Daoy (cell line): ENCODE measurements at places on chromosomes 2 and 18. TPM values are rescaled to one million over a fixed set of nuclear protein-coding genes. Genes with fewer than 3 reads are reported as not detected.

- DNase-seq: peak; percentile 92
Measured at GRCh38 chr2:236871500-236872001, 214.1 kb upstream of the COPS8 start.

GRCh38 chr2:215884451-215885087 is 128.8 kb downstream of the MREG start:
- no peak for DNase-seq

DNA sequence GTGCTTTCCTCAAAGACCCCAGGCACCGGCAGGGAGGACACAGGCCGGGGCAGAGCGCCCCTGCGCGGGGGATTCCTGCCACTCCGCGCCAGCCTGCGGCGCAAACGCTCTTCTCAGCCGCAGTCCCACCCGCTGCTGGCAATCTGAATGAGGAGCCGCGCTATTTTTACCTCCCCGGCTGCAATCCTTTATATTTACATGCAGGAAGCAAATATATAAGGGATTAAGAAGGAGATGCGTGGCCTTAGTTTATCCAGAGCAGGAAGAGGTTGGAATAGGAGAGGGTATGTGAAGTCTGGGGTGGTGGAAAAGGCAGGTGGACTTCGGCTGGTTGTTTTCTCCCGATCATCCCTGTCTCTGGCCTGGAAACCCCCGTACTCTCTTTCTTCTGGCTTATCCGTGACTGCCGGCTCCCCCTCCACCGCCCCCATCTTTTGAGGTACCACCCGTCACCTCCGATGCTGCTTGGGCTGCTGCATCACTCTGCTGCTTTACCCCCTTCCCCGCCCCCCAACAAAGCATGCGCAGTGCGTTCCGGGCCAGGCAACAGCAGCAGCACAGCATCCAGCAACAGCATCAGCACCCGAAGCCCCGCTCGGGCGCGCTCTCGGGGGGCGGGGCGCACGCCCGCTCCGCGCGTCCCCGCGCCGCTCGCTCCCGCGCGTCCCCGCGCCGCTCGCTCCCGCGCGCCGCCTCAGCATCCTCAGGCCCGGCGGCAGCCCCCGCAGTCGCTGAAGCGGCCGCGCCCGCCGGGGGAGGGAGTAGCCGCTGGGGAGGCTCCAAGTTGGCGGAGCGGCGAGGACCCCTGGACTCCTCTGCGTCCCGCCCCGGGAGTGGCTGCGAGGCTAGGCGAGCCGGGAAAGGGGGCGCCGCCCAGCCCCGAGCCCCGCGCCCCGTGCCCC is at the start of gene ADAM23:
ADAM23 (plus strand) TSS at position 700 of the 902 bp plus-strand sequence. CDS start 335 bp downstream, outside the sequence.
- DNase-seq: peak; percentile 76

GRCh38 chr2:173092844-173093402 is 17.3 kb downstream of the MAP3K20 start:
- no peak for DNase-seq

GRCh38 chr2:69173706-69174105 is 160.7 kb downstream of the ANTXR1 start:
- no peak for DNase-seq

- DNase-seq: no peak
Measured at GRCh38 chr2:142536492-142536891, 341.0 kb upstream of the KYNU start.

The ALPG gene
- not detected in 2 replicates for total RNA-seq

DNA sequence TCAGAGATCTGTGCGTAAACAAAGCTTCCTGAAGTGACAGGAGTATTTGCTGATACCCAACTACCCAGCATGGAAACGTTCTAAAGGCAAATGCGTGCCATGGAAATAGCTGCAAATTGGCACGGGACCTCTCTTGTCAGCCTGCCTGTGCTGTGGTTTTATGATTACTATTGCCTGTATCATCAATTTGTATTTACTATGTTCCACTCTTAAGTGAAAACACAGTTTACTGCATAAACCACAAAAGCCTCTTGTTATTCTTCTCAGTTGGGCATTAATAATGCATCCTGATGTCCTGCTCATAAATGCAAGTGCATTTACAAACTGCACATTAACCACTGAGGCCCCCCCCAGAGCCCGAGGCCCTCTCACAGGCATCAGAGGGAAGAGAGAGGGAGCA is 196.6 kb upstream of the SLC35G4 start:
- DNase-seq: no peak

The NEU2 gene
- total RNA-seq: not detected in 2 replicates

- peak; percentile 20 for DNase-seq
Measured at GRCh38 chr2:86417961-86418360, 23.2 kb upstream of the KDM3A start.

The COBLL1 gene
- 4.6 and 6.7 TPM in 2 replicates for total RNA-seq

- DNase-seq: no peak
Measured at GRCh38 chr2:242034138-242034537, 164.6 kb downstream of the RTP5 start.

The RAB6C gene
- total RNA-seq: not detected in 2 replicates

The PDE1A gene
- not detected in 2 replicates for total RNA-seq

The GRHL1 gene
- 2.2 TPM in 2 replicates for total RNA-seq

DNA sequence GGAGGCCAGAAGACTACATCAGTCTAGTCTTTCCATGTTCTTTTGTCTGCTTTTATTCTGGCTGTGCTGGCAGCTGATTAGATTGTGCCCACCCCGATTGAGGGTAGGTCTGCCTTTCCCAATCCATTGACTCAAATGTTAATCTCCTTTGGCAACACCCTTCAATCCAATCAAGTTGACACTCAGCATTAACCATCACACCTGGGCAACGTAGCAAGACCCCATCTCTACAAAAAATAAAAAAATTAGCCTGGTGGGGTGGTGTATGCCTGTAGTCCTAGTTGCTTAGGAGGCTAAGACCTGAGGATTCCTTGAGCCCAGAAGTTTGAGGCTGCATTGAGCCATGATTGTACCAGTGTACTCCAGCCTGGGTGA is 33.5 kb downstream of the EML4 start:
- DNase-seq: no peak

The POTEJ gene
- 0.06 and 0.18 TPM in 2 replicates for total RNA-seq

DNA sequence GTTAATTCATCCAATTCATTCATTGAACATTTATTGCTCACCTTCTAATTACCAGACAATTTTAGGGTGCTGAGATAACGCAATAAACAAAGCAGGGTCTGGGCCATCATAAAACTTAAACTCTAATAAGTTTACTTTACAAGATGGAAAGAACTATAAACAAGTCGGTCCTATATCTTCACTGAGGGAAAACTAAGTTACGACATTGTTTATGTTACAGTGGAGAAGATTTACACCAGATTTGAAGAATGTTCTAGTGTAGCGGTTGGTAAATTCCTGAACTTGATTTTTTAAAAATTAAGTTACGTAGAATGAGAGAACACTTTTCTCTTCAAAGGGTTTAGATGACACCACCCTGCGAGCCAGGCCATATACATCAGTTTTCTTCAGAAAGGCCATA is 20.7 kb upstream of the FRZB start:
- no peak for DNase-seq

- DNase-seq: no peak
Measured at GRCh38 chr2:30217644-30218337, 13.5 kb upstream of the LBH start.

- no peak for DNase-seq
Measured at GRCh38 chr2:74186038-74186437, 7.4 kb upstream of the MOB1A start.

The ALKAL2 gene
- 1.8 and 2.6 TPM in 2 replicates for total RNA-seq

The SP140 gene
- total RNA-seq: 0.11 TPM in 1 of 2 replicates, not detected in the other

The ANKRD29 gene
- 1.6 and 3.9 TPM in 2 replicates for total RNA-seq

- DNase-seq: no peak
Measured at GRCh38 chr2:203706403-203706802, at the start of gene CD28. CD28 (plus strand) TSS chr2:203706639; CDS start chr2:203706697, 58 bp downstream.

DNA sequence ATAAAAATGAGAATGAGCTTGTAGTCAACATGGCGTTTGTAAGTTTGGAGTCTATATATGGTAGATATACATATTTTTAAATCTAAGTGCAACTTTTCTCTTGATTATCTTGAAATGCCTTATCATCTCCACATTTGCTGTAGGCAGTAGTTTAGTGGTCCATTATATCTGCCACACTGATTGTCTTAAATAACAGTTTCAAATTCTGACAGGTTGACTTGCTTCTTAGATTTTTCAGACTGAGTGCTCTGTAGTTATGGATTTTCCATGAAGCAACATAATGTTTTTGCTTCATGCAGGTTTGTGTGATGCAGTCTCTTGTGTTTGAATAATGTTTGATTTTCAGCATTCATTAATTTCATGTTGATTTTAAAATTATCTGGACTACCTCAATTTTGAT is 12.3 kb downstream of the PARD3B start:
- no peak for DNase-seq

- DNase-seq: no peak
Measured at GRCh38 chr2:153004627-153005026, 286.2 kb downstream of the ARL6IP6 start.

DNA sequence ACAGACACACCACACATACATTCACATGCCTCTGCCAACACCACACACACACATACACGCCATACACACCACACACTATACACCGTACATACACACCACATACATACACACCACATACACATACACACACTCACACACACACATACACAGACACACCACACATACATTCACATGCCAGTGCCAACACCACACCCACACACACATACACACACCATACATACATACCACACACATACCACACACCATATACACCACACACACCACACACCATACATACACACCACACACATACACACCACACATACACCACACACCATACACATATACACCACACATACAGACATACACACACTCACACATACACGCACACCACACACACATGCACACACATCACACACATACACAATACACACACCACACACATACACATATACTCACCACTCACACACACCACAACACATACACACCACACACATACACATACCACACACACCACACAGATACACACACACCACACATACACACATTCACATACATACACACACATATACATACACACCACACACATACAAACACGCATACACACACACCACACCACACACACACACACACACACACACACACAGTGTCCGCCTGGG is 37.2 kb downstream of the MCFD2 start:
- no peak for DNase-seq

- no peak for DNase-seq
Measured at GRCh38 chr2:98796775-98797544, 66.0 kb upstream of the MGAT4A start.

DNA sequence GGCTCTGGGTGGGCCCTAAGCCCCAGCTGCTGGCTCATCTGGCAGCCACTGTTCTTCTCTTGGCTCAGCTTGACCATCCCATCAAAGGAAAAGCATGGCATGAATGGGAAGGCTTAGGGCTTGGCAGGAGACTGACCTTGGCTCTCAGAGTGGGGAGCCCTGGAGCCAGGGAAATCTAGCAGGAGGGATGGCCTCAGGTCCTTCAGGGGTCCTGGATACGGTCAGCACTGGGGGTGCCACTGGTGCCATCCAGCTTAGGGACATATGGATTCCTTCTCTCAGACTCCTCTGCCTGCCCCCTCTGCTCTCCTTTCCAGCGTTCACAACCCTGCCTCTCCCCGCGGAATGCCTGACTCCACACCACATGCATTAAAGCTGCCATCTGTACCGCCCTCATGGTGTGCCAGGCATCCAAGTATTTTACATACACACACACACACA is 165.5 kb upstream of the HAAO start:
- no peak for DNase-seq

DNA sequence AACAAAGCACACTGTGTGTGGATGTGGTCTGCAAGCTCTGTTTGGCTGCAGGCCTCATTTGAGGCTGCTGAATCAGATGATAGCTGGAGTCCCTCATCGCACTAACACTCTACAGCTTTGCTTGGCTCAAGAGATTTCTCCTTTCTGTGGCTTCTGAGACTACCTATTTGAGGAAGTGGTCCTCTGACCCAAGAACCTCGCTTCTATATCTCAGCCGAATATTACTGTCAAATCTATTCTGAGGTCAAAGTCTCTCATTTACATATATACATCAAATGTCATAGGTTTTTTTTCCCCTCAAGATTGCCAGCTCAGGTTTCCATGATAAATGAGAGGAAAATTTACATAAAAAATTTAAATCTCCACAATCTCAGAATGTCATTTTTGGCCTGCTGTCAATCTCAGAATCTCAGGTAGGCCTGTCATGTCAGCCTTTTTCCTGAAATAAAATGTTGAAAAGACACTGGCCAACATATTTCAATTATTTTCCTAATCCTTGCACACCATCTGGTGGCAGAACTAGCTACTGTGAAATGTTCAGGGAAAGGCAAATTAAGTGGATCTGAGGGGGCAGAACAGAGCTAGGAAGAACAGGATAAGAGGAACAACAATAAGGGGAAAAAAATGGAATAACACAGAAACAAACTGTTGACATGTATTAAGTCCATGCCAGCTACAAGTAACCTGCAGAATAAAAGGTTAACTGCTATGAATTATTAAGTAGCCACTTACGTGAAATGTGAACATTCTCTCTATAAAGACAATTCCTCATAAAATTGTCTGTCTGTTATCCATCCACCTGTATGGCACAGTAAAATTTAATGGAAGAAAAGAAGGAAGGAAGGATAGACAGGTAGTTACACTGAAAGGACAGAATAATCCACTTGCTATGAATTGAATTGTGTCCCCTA is 39.3 kb downstream of the AP1S3 start:
- peak; percentile 35 for DNase-seq

- DNase-seq: no peak
Measured at GRCh38 chr2:207422380-207422779, 107.4 kb upstream of the CREB1 start.
